AG10803 (cell line): ENCODE measurements at places on chromosomes 2 and 18.

GRCh38 chr2:106827158-106827557 is 58.8 kb downstream of the ST6GAL2 start:
- DNase-seq = no peak

- DNase-seq = no peak
These were observed 69.4 kb downstream of the EMILIN2 start for GRCh38 chr18:2916184-2916583.

DNA sequence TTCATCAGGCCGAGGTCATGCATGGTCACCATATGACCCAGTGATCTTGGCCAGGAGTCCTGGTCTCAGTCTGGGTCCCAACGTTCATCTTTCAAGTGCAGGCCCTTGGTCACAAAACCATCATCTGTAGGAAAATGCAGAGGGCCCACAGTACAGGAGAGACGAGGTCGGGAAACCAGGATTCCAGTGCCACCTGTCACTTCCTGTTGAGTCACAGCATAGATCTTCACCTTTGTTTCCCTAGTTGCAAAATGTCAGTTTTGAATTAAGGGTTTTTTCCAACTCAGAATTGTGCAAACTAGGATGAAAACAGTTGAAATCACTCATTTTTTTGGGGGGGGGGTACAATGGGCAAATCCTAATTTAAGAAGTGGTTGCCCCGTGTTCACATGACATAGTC is 162.2 kb downstream of the INSIG2 start:
- DNase-seq = peak; percentile 54

- DNase-seq = no peak
These were observed 211.0 kb downstream of the HAUS1 start for GRCh38 chr18:46315161-46315560.

GRCh38 chr18:75363446-75364225 is 63.9 kb downstream of the SMIM21 start:
- no peak for DNase-seq

- DNase-seq = no peak
These were observed 107.7 kb downstream of the CD226 start for GRCh38 chr18:69840001-69840400.

GRCh38 chr2:23620841-23621341 is 235.9 kb downstream of the KLHL29 start:
- DNase-seq = peak; percentile 20

DNA sequence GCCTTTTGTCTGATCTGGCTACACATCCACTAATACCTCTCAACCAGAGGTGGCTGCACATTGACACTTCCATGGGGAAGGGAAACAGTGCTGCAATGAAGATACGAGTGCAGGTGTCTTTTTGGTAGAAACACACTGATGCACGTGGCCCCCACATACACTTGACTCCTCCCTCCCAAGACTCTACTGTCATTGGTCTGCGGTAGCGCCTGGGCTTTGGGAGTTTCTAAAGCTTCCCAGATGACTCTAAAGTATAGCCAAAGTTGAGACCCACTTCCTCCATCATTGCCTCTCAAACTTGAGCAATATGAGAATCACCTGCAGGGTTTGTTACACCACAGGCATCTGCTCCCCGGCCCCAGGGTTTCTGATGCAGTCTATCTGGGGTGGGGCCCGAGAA is 11.0 kb downstream of the SLC14A1 start:
- no peak for DNase-seq

GRCh38 chr2:219417374-219417773 is 803 bp upstream of the DES start:
- DNase-seq = no peak

DNA sequence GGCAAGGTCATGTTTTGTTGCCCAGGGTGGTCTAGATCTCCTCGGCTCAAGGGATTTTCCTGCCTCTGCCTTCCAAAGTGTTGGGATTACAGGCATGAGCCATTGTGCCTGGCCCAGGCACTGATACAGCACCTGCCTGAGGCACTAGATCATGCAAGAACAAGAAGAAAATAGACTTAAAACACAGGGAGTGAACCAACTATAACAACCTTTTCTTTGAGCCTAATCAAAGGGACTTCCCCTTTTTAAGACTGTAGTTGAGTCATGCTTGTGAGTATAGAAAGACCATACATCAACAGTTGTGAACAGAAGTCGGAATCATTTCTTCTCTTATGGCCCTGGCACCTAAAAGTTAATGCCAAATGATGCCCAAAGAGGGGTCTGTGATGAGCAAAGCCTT is 47.9 kb upstream of the MAPRE2 start:
- DNase-seq = no peak

GRCh38 chr2:232779465-232779864 is 3.1 kb upstream of the KCNJ13 start:
- DNase-seq = no peak

- DNase-seq = no peak
These were observed 11.4 kb downstream of the DOCK10 start for GRCh38 chr2:225030893-225031292.
